ENCODE measurements at places on chromosomes 16 and 17.

- peaks cover 18% of the 10 kb centered on the region for H3K4me1 ChIP-seq
- peaks cover 14% of the 10 kb centered on the region for H3K36me3 ChIP-seq
- H3K27ac ChIP-seq = no peak overlapping the region
- no peak overlapping the region for H3K4me3 ChIP-seq
Measured at GRCh38 chr16:90043526-90043925, 24.3 kb upstream of the DBNDD1 start.

DNA sequence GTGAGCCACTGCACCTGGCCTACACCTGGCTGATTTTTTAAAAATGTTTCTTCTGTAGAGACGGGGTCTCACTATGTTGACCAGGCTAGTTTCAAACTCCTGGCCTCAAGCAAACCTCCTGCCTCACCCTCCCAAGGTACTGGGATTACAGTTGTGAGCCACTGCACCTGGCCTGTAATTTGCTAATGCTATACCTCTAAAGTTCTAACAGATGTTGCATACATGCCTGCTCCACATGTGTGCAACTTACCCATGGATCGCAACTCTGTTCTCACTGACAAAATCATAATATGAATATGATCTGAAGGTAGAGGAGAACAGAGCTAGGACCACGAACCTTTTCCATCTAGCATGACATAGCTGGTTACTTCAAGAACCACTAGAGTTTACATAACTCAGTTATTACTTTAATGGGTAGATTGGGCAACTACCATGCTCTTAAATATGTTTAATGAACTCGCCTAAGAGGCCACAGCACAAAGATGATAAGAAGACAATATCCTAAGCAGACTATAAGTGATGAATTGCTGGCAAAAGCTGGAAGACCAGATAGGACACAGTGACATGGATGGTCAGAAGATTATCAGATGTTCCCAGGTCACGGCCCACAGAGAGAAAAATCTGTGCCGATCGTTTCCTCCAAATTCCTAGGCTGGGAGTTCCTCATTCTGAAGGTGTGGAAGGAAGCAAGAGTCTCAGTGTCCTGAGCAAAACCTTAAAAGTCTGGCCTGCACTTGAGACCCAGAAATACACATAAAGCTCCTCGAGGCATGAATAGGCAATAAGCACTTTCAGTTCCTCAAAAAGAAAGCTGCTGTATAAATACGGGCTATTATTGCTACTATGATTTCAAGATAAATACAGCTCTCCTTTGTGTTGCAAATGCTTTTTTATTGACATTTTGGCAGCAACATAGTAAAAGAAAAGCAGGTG is 53.6 kb upstream of the ICAM2 start:
- H3K36me3 ChIP-seq = peaks cover 23% of the 10 kb centered on the region
- H3K27ac ChIP-seq = no peak overlapping the region
- no peak overlapping the region for H3K4me3 ChIP-seq
- no peak for DNase-seq
- H3K4me1 ChIP-seq = no peaks in the 10 kb centered on the region
- H3K27me3 ChIP-seq = no peaks in the 10 kb centered on the region

DNA sequence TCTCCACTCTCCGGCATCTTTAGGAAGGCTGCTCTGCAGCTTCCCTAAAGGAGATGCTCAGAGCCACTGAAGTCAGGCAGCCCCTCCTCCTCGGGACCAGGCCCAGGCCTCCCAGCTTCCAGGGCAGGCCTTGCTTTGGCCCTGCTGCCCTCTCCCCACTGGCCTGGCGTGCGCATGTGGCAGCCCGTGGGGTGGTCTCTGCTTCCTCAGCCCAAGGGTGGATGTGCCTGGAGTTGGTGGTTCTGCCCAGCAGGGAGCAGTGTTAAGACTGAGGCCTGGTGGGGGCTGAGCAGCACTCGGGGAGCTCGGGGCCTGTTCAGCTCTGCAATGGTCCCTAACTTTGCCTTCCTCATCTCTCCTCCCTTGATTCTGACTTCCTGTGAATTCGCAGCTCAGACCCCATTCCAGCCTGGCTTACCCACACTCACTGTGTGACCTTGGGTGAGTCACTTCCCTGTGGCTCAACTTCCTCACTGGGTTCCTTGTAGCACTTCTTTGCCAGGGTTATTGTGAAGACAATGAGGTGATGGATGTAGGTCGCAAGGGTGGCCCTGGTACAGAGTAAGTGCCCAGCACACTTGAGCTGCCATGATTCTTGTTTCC is 63.2 kb downstream of the NKD1 start:
- no peak overlapping the region for H3K4me3 ChIP-seq
- no peaks in the 10 kb centered on the region for H3K4me1 ChIP-seq
- H3K27ac ChIP-seq = no peak overlapping the region
- no peaks in the 10 kb centered on the region for H3K27me3 ChIP-seq

GRCh38 chr16:19132255-19132654 is 18.5 kb downstream of the ITPRIPL2 start:
- H3K27me3 ChIP-seq = no peaks in the 10 kb centered on the region
- peaks cover 72% of the 10 kb centered on the region for H3K4me1 ChIP-seq
- no peak for DNase-seq
- H3K36me3 ChIP-seq = no peaks in the 10 kb centered on the region
- H3K27ac ChIP-seq = peak overlapping the region; percentile 86

- no peak overlapping the region for H3K27ac ChIP-seq
- H3K27me3 ChIP-seq = peaks cover 22% of the 10 kb centered on the region
- 0 out of 2 replicates have a peak, but pooled peaks cover 3% of the 10 kb centered on the region for H3K36me3 ChIP-seq
- DNase-seq = no peak
Measured at GRCh38 chr17:48601539-48602425, 3.0 kb downstream of the HOXB6 start.

DNA sequence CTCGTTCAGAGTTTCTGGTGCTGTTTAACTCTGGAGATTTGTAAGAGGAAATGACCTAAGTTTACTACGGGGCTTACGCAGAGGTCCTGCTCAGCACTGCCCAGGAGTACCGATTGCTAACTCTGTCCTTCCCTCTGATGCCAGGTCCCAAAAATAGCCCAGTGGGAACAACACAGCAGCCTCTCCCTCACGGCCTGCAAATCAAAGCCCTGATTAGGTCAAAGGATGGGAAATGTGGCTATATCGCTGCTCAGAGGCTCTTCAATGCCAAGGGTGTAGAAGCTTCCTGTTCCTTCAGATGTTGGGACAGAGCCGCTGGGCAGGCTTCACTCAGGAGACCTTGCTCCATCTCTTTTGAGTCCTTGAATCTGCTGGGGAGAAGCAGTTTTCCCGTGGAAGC is 174.2 kb upstream of the KCNJ16 start:
- H3K27me3 ChIP-seq = no peaks in the 10 kb centered on the region
- no peak overlapping the region for H3K4me3 ChIP-seq
- no peak for DNase-seq
- no peak overlapping the region for H3K27ac ChIP-seq
- peaks cover 15% of the 10 kb centered on the region for H3K4me1 ChIP-seq
- H3K36me3 ChIP-seq = no peaks in the 10 kb centered on the region

- no peaks in the 10 kb centered on the region for H3K36me3 ChIP-seq
- H3K4me1 ChIP-seq = peaks cover 18% of the 10 kb centered on the region
- peaks cover 50% of the 10 kb centered on the region for H3K27me3 ChIP-seq
- no peak for DNase-seq
- peak overlapping the region; percentile 35 for H3K4me3 ChIP-seq
- no peak overlapping the region for H3K27ac ChIP-seq
Measured at GRCh38 chr17:20008242-20009051, 712 bp upstream of the SPECC1 start.

DNA sequence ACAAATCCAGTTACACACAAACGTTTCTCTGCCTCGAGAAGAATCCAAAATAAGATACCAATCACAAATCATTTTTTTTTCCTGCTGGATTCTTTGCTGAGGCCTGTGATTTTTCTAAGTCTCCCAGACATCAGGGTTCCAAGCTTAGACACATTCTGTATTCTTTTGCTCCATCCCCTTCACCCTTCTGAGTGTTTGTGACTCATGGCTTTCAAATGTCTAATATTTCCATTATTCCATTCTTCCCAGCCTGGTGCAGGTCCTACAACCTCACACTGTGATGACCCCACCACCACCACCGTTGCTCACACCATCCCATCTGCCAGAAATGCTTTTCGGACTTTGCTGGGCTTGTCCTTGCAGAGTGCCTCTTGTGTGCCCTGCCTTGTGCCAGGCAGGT is 480.1 kb downstream of the SOX9 start:
- H3K4me1 ChIP-seq = peaks cover 42% of the 10 kb centered on the region
- peak; percentile 65 for DNase-seq
- H3K4me3 ChIP-seq = no peak overlapping the region
- H3K27ac ChIP-seq = peak overlapping the region; percentile 52
- H3K36me3 ChIP-seq = no peaks in the 10 kb centered on the region
